NCI-H187 treated with DMSO at 0.1 percent for 48 hours (cell line): ENCODE measurements at places on chromosomes 3 and 15.

DNA sequence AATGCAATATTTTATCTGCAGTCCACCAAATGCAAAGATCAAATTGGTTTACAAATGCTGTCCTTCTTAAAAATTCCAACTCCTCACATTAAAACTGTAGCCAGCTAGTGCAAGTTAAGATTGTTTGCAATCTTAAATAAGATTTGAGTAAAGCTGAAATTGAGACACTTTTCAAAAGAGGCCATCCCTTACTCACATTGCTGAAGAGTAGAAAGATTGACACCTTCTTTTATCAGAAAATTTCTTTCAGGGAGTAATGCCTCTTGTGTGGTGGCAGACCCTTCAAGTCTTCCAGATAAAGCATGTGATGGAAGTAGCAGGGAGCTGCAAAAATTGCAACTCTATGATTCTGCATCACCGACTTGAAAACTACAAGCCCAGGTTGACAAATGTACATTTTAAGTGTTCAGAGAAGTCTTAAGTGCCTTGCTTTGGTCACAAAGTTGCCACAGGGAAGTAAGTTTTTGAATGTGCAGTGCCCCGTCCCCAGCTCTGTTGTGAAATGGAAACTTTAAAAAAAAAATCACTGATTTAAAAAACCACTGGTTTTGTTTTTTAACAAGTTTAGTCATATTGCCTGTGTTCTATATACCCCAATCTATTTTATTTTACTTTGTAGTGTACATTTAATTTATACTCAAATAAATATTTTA is 12.6 kb downstream of the CD86 start:
- DNase-seq, result no peak

GRCh38 chr3:120769436-120769835 is 26.9 kb downstream of the GTF2E1 start:
- DNase-seq, result no peak

- no peak for DNase-seq
Observed at GRCh38 chr3:57128826-57129667, 36.1 kb downstream of the IL17RD start.

DNA sequence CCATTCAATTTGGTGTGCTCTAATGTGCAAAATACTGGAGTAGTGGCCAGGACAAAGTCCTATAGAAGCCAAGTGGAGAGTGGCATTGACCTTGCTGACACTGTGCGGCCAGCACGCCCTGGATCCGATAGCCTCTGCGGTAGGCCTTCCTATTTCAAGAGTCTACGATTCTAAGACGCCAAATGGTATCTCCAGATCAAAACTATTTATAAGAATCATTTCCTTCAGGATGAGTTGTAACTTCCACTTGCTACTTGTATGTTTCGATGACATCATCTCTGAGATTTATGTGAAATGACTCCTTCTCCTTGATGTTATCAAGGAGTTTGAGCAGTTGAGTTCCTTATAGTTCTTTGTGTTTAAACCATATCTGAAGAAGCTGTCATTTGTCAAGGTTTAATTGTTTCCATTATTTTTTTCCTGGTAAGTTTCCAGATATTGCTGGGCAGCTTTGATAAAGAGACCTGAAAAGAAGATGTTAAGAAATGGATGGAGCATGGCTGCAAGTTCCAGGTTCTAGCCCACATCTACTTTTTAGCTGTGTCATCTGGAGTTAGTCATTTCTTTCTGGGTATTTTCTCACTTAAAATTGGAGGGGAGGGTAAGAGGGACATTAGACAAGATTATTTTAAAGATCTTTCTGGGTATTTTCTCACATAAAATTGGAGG is 71.8 kb downstream of the TMEM44 start:
- DNase-seq, result no peak

DNA sequence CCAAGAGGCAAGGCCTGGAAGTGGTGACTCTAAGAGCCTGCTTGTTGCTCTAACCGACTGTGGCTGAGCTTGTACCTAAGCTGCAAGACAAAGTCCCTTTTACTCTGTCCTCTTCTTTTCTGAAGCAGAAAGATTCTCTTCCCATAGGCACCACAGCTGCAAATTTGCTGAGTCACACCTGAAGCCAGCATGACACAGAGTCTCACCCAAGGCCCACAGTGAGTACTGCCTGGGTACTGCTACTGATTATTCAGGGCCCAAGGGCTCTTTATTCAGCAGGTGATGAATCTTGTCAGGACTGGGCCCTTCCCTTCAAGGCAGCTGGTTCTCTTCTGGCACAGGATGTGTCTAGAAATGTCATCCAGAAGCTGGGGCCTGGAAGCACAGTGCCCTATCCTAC is 18.9 kb upstream of the TIGIT start:
- no peak for DNase-seq

DNA sequence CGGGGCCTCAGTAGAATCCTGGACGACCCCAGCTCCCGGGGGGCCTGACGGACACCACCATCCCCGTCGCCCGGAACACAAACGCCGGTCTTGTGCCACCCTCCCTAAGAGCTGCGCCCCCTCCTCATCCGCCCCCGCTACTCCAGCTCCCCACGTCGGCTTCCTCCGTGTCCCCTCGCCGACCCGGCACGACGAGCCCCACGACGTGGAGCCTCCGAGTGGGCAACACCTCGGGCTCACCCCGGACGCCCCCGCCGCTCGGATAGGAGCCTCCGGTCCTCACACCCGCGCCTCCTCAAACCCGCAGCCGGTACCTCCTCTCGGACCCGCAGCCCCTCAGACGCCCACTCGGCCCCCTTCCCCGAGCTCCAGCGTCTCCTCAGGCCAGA is 525 bp downstream of the NPTN start:
- DNase-seq, result no peak

GRCh38 chr15:80638553-80639167 is 56.5 kb upstream of the ABHD17C start:
- no peak for DNase-seq

- DNase-seq, result no peak
Observed at GRCh38 chr3:112360561-112360960, 27.6 kb downstream of the CD200 start.

- DNase-seq, result no peak
Observed at GRCh38 chr3:110419601-110420000, 652.0 kb upstream of the NECTIN3 start.

GRCh38 chr15:29433050-29433318 is 163.4 kb upstream of the NSMCE3 start:
- DNase-seq, result no peak

DNA sequence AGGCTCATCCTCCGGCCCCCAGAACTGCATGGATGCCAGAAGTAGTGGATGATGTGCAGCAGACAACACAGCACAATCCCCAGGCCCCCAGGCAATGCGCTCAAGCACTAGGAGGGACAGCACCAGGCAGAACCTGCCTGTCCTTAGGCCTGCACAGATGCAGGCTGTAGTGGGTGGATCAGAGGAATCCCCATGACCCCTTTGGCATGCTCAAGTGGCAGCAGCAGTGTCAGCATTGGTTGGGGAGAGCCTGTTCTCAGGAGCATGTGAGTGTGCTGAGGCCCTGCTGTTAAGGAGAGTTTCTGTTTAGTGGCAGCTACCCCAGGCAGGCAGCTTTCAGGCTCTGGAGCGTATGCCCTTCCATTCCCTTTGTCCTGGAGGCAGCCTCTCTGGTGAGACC is 25.1 kb upstream of the CD200R1L start:
- DNase-seq, result no peak

- DNase-seq, result no peak
Observed at GRCh38 chr15:98561169-98561941, 87.0 kb upstream of the IGF1R start.

- DNase-seq, result no peak
Observed at GRCh38 chr3:55782807-55783206, 295.7 kb upstream of the WNT5A start.

DNA sequence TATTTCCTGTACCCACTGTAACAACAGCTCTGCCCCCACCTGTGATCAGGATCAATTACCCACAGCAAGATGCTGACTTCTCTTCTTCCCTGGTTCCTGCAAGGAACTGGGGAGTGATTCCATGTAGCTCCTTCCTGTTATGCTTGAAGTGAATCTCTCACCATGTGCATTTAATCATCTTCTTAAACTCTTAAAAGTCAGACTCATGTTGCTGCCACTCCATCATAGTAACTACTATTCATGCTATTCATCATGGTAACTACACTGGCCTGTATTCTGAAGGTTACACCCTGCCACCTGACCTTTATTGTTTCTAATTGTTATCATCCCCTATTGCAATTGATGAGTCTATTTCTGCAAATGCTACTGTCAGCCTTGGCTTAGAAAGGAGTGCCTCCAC is 89.5 kb downstream of the SUCNR1 start:
- DNase-seq, result no peak

GRCh38 chr3:196654735-196655090 is 15.2 kb downstream of the NRROS start:
- DNase-seq, result no peak

DNA sequence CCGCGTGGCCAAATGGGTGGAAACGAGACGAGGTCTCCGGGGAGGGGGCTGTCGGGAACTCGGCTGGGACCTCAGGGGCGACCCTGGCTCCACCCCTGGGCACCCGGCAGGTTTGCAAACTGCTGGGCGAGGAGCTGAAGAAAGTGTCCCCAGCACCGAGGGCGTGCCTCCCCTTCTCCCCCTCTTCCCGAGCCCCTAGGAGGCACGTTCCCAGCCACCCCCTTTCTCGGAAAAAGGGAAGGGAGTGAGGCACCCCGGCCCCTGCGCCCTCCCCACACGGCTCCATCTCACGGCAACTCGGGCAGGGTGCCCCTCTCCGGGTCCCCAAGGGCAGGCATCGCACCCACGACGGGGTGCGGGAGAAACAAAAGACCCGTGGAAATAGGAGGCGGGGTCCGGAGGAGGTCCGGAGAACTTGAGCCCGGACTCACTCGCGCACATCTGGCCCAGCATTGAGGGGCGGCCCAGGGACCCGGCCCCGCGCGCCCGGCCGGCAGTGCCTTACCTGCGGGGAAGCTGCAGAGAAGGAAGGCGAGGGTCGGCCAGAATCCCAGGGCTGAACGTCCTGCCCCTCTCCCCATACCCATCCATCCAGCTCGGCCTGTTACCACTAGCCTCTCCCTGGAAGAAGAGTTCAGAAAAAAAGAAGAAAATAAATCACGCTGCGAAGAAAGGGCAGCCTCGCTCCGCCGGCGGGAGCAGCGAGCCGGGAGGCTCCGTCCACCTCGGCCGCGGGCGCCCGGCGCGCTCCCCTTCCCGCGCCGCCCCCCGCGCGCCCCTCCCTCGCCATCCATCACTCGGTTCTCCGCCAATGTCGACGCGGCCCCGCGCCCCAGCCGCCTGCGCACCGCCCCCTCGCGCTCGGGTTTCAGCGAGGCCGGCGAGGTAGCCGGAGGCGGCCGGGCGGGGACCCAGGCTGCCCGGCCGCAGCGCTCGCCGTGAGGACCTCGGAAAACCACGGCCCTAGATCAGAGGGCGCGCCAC is 16.3 kb downstream of the RGMA start:
- no peak for DNase-seq

GRCh38 chr15:100434038-100434437 is 92.3 kb upstream of the ADAMTS17 start:
- DNase-seq, result no peak

DNA sequence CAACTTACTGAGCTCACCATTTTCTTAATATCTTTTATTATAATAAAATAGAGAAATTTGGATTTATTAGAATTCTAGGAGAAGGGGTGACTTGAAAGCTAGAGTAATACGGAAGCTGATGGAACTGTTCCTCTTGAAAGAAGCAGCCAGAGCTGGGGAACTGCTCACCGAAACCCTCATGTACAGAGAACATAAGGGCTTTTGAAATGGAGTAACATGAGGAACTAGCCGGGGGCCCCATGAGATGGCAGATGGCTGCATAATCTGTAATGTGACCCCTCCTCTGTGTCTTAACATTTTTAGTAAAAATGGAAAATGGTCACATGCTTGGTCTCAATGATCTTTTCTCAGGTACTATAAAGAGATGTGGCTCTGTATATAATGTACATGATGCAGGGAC is 15.7 kb upstream of the DYNC1LI1 start:
- peak; percentile 25 for DNase-seq

DNA sequence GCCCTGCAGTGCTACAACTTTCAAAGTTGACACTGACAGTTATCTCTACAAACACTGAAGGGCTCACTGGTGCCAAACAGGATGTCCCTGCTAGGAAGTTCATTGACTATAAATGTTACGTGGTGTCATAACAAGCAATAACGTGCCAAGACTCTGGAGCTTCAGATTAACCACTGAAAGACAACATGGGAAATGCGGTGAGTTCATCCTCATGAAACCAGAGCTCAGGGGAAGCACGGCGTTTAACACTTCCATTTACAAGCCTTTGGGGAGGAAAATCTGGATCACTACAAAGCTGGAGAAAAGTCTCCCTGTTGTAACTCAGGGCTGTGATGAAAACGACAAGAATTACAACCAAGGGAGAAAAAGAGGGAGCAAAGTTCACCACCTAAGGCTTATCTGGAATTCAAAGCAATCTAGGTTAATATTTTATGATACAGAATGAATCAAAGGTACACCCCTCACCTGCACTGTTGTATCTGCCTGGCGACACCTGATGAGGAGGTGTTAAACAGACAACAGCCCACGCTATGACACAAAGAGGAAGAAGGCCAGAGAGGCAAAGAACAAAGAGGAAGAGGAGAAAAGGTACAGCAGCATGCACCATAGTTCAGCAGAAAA is 27.0 kb downstream of the SHQ1 start:
- DNase-seq, result no peak

- no peak for DNase-seq
Observed at GRCh38 chr15:100714034-100714748, 111.8 kb downstream of the ASB7 start.

DNA sequence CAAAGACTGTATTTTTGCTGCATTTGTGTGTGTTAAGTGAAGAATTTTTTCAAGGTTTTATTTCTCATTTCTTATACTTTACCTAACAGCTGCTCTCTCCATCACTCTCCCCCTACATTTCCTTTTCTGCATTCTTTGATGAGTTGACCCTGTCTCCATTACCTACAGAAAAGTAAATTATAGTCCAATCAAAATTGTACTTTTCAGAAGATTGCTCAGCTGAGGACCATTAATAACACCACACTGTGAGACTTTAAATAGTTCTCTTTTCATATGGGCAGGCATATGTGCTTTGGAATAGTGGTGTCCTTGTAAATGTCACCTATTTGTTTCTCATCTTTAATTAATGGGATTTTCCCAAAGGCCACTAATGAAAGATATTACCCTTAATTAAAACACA is 234.7 kb upstream of the GPR149 start:
- no peak for DNase-seq

DNA sequence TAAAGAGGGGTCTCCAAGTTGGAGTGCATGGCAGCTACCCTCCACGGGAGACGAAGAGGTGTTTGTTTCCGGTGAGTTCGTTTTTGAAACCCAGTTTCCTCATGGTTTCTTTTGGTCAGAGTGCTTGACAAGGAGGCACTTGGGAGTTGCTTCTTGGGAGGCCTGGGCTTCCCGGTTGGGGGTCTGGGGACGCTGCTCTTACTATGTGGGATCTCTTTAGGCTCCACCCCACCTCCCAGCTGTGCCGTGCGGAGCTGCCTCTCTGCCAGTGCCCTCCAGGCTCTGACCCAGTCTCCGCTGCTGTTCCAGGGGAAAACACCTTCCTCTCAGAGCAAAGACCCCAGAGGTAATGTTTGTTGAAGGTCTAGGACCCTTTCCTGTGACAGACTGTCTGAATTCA is 29.6 kb downstream of the KIF7 start:
- DNase-seq, result no peak

DNA sequence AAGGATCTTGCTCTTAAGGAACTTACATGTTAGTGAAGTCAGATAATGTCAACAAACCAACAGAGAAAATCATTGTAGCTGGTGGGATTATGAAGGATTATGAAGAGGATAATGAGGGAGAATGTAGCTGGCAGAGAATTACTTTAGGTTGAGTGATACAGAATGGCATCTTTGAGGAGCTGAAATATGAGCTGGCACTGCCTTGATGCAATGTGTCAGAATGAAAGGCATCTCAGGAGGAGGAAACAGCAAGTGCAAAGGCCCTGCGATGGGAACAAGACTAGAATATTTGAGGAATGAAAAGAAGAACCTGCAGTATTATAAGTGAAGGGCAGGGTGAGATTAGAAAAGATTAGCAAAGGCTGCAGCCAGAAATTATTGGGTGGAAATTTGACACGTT is 237.2 kb upstream of the ADAMTS9 start:
- no peak for DNase-seq
